Activated T-cell treated with anti-CD3 and anti-CD28 coated beads, Interleukin-2, amount 50 U/mL, for 72 hours (primary cell): ENCODE measurements at places on chromosomes 6 and 20. TPM values are rescaled to one million over a fixed set of nuclear protein-coding genes. Genes with fewer than 3 reads are reported as not detected.

PTPRK gene
- 6.4 TPM for total RNA-seq

BPIFB2 gene
- total RNA-seq = not detected

TSHZ2 gene
- 29.3 TPM for total RNA-seq

- DNase-seq = no peak
These were observed 38.5 kb downstream of the TBC1D7 start for GRCh38 chr6:13289789-13290318.

GRCh38 chr6:45786355-45786781 lies 229.3 kb downstream of the CLIC5 start:
- no peak for DNase-seq

GRCh38 chr6:108556250-108556649 lies 4.5 kb upstream of the FOXO3 start:
- DNase-seq = no peak

GRCh38 chr6:34384321-34385153 lies 7.9 kb downstream of the NUDT3 start:
- DNase-seq = no peak
